ENCODE measurements at places on chromosomes 2 and 18.

DNA sequence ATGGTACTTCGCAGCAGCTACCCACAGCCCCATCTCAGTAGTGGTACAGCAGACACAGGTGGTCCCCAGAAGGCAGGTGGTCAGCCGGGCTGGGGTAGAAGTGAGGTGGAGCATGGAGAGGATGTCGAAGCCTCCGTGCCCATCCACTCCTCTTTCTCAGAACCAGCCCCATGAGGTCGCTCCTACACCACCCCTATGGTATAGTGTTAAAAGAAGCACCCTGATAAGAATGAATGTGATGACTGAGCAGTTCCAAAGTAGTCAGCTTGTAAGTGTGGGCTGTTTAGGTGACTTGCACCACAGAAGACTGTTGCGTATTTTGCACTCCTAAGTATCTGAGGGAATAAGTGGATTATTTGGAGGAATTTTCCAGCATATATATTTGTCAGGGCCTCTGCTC is 111.3 kb downstream of the WDSUB1 start:
- no peak for DNase-seq

GRCh38 chr2:241762321-241762932 is 14.2 kb upstream of the GAL3ST2 start:
- peak; percentile 20 for DNase-seq

DNA sequence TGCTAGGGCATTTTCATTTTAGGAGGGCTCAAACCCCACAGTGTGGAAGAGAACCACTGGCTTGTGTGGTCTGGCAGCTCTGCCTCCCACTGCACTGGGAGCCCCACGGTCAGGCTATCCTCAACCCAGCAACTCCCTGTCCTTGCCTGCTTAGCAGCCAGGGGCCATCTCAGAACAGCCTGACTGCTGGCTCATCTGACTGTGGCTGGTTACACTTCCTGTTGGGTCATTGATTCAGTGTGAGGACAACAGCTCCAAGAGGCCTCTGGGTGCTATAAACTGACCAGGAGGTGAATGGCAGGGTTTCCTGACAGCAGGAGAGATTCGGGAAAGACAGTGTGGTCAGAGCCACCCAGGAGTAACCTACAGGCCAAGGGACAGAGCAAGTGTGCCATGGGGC is 40.1 kb downstream of the AMER3 start:
- DNase-seq, result no peak

DNA sequence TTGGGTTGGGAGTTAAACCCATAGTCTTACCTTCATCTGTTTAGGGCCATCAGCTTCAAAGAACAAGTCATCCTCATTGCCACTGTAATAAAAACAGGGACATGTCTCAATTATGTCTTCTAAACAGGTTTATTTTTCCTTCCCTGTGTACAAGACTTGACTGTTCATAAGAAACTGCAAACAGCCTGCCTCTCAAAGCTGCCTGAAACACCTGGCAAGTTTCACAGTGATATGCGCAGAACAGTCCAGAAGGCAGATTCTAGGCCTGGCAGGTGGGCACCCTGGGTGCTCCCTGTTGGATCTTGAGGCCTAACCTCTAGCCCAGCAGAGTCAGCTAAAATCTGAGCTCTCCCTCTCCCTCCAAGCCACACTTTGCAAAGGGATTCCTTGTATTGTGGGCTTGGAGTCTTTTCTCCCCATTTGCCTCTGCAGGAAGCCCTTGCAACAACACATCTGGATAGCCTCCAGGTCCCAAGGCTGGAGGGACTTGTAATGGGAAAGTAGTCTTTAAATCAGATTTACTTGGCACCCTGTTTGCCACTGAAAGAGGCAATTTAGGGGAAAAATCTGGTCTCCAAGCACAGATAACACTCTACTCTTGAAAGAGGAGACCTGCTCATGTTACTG is 930 bp downstream of the IL1B start:
- DNase-seq, result no peak

- no peak for DNase-seq
Measured at GRCh38 chr18:36107477-36107876, 21.7 kb downstream of the SLC39A6 start.

GRCh38 chr2:108217211-108217610 is 22.6 kb upstream of the SULT1C3 start:
- DNase-seq, result no peak

DNA sequence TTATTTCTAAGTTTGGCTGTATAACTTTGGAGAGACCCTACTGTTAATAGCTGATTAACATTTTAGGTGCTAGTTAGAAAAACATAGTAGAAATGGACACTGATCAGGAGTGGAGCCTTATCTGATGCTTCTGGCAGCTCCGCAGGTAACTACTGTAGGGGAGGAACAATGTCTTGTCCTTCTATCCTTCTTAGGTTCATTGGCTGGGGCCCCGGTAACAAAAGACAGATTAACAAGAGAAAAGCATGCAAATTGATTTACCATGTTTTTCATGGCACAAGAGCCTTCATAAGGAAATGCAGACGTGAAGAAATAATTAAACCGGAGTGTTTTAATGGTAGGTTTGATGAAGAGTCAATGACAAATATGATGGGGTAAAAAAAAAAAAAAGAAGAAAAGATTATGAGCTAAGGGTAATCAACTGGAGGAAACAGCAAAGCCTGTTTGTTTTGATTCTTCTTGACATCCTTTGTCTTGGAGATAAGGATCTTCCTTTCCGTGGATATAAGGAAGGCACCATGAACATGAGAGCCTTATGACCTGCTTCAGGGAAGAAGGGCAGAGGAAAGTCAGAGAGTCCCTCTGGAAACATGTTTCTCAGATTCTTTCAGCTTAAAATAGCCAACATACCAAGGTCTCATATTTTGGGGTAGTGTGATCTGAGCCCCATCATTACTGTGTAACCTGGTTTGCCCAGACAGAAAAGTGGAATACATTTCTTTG is 62.4 kb upstream of the GCFC2 start:
- no peak for DNase-seq

GRCh38 chr2:191617575-191617974 is 60.4 kb upstream of the NABP1 start:
- no peak for DNase-seq

GRCh38 chr2:109079590-109079989 is 49.4 kb upstream of the SH3RF3 start:
- no peak for DNase-seq

DNA sequence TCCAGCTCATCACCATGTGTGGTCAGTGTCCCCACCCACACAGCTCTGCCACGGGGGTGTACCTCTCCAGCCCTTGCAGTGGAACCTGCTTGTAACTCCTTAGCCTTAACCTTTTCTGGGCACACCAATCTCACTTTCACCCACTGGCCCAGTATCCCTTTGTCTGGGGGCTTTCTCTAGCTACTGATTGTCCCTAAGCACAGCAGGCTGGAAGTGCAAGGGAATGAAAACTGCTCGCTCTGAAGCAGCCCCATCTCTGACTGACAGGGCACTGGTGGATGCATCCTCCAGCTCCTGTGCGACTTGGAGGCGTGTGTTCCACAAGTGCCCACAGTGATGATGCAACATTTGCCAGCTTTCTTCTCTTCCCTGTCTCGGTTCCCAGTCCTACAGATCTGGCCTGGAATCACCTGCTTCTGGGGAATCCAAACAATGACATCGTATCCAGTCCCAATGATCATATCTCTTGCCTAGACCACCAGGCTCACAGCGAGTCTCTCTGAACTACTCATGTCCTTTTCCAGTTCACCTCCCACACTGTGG is 33.6 kb downstream of the SCTR start:
- no peak for DNase-seq

GRCh38 chr2:77999376-77999775 is 477.2 kb upstream of the LRRTM4 start:
- DNase-seq, result no peak

GRCh38 chr2:162379719-162380580 is 36.0 kb downstream of the GCA start:
- no peak for DNase-seq

All from SW480 (cell line).